ENCODE measurements at places on chromosomes 16 and 17. TPM values are rescaled to one million over a fixed set of nuclear protein-coding genes. Genes with fewer than 3 reads are reported as not detected.

CA4 gene
- total RNA-seq, result not detected

GRCh38 chr17:82649501-82650261 lies 1.4 kb upstream of the WDR45B start:
- no peak for DNase-seq

P2RX1 gene
- total RNA-seq, result 0.22 TPM

- no peak for DNase-seq
Measured at GRCh38 chr17:62931101-62931500, 34.9 kb upstream of the TANC2 start.

- no peak for DNase-seq
Measured at GRCh38 chr17:29163563-29163962, 16.6 kb downstream of the MYO18A start.

GRCh38 chr17:44063704-44064639 lies 2.5 kb downstream of the LSM12 start:
- DNase-seq, result no peak

DNA sequence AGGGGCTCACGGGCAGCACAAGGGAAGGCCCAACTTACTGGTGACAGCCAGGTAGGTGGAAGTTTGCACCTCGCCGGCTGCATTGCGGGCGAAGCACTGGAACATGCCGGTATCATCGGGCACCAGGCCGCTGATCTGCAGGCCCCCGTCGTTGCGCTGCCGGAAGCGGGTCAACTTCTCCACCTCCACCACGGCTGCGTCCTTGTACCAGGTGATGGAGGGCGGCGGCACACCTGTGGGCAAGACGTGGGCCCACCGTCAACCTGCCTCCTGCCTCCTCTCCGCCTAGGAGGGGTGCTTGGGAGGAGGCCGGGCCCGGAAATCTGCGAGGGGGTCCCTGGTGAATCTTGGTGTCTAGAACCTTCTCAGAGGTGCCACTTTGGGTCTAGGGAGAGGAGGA lies 123.6 kb upstream of the CDC42EP4 start:
- DNase-seq, result no peak

Data from CD8-positive, alpha-beta memory T cell (primary cell).